ENCODE measurements at places on chromosomes 6 and 20.
A peak's percentile ranks its signal among the peaks of the same experiment; 100 is the strongest.

DNA sequence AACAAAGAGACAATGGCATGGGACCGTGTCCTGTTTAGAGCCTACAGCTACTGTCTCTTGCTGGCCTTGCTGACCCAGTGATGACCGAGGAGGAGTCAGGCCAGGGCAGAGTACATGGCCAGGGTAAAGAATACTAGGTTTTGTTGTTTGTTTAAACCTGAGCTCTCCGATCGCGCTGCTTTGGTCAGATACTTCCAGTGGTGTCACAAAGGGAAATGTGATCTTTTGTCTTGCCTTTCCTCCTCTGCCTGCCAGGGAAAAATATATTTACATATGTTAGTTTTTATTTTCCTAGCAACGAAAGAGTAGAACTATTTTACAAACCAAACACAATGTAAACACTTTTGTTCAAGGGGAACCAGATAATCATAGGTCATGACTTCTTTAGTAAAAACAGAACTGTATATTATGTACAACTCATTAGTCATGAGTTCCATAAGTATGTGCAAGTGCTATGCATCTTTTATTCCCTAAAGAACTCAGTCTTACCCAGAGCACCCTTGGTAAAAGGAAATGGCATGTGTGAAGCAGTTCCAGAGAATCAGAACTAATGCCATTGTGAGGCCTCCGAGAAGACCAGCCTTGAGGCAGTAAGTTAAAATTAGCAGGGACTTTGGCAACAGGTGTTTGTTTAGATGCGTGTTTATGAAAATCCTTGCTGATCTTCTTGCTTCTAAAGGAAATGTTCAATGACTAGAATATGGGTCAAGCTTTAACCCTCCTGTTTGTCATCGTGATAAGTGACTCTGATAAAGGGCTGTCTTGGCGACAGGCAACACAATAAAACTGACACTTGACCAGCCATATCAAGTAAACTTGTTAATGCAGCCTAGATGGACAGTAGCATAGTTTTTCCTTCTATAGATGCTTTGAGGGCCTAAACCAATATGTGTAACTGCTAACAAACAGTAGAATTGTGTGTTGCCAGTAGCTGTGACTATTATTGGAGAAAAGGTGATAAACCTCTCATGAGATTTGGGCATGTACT lies 204.6 kb downstream of the NKAIN2 start:
- DNase-seq = no peak

- no peak for DNase-seq
Observed at GRCh38 chr6:81130969-81131368, 621.5 kb downstream of the TENT5A start.

GRCh38 chr6:48757661-48758060 lies 646.7 kb upstream of the PTCHD4 start:
- peak; percentile 38 for DNase-seq

DNA sequence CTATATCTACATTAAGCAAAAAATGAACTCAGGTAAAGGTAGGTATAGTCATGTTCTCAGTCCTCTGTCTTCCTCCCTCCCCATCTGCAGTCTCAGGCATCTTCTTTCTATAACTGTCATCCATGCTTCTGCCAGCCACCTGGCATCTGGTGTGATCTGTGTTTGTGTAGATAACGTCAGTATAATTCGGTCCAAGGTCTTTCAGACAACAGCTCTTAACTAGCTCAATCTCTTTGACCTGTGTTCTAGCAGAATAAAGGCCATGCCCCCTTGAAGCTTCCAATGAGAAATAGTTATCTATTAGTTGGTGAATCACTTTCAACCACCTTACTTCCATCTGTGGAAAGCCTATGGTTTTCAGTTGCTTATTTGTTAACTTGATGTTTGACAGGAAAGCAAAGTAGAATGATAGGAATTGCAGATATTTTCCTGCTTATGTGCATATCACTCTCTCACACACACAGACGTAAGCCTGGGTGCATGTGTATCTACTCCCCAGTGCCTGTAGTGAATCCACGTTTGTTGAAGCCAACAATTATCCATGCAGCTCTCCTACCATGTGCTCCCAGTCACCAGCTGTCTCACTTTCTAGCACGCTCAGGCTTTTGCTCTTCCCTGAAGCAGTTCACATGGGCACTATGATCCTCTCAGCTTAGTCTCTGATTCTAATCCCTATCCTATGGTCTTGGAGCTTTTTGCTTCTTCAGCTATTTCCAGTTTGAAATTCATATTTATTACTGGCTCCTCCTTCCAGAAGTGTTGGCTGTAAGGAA lies 433.7 kb upstream of the MANEA start:
- no peak for DNase-seq

- no peak for DNase-seq
Observed at GRCh38 chr20:40654876-40655275, 34.2 kb downstream of the MAFB start.

DNA sequence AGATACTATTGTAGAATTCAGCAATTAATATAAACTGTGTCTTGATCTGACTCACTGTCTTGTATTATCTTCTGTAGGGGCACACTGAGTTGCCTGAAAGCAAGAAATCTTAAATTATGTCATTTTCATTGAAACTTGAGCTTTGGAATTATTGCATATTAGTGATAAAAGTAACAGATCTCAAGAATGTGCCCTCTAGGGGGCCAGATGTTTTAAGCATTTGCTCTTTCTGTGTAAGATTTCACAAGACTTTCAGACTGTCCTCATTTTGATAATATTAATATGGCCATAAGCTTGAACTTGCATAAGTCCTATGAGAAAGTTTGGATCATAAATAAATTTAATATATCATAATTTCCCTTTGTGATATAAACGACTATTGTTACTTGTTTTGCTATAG lies 55.5 kb upstream of the MYO6 start:
- DNase-seq = no peak

DNA sequence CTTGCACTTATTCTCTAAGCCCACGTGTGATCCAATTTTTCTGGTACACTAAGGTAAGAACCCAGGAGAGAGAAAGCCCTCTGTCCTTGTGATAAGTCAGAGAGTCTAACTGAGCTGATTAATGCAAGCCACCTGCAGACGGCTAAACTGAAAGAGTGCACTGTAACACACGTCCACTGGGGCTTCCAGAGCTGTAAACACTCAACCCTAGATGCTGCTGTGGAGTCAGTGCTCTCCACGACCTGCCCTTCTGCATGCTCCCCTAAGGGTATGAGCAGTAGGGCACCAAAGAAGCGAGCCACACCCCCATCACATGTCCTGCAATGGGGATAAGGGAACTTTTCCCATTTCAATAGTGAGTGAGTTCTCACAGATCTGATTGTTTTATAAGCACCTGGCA lies 55.7 kb downstream of the TXLNB start:
- no peak for DNase-seq
